Left lung (tissue), 14 donors: ENCODE measurements at places on chromosomes 1 and 21. TPM values are rescaled to one million over a fixed set of nuclear protein-coding genes. Genes with fewer than 3 reads are reported as not detected.

DNA sequence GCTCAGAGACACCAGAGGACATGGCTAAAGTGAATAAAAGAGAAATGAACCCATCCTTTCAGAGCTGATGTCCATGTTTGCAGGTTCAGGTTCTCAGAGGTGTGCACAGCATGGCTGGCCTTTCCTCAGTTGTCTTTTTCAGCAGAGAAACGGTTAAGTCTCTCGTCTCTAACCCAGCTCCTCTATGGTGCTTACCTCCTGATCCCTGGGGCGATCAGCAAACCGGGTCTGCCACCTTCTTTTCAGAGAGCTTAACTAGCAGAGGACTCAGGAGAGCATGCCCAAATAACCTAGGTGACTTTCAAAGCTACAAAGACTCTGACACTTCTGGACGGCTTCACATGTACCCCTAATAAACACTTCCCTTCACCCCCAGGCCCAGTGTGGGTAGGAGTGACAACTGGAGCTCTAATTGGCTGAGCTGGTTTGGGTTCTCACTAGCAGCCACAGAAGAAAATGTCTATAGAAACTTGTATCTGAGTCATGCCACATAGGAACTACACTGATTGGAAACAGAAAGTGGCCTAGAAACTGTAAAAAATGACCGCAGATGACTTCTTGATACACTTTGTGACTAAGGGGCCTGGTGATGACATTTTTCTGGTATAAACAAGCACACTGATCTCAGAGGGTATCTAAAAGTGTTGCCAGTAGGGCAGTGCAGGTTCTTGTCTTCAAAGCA lies at the start of gene AIM2:
Gene AIM2 (minus strand): TSS at position 329 of the 682 bp plus-strand sequence. CDS start 3,267 bp downstream, outside the sequence.
- DNase-seq: no peak

- no peak for DNase-seq
Measured at GRCh38 chr1:39926820-39927219, 25.1 kb upstream of the MYCL start.

- DNase-seq: no peak
Measured at GRCh38 chr21:25243808-25244207, 363.5 kb downstream of the MRPL39 start.

DNA sequence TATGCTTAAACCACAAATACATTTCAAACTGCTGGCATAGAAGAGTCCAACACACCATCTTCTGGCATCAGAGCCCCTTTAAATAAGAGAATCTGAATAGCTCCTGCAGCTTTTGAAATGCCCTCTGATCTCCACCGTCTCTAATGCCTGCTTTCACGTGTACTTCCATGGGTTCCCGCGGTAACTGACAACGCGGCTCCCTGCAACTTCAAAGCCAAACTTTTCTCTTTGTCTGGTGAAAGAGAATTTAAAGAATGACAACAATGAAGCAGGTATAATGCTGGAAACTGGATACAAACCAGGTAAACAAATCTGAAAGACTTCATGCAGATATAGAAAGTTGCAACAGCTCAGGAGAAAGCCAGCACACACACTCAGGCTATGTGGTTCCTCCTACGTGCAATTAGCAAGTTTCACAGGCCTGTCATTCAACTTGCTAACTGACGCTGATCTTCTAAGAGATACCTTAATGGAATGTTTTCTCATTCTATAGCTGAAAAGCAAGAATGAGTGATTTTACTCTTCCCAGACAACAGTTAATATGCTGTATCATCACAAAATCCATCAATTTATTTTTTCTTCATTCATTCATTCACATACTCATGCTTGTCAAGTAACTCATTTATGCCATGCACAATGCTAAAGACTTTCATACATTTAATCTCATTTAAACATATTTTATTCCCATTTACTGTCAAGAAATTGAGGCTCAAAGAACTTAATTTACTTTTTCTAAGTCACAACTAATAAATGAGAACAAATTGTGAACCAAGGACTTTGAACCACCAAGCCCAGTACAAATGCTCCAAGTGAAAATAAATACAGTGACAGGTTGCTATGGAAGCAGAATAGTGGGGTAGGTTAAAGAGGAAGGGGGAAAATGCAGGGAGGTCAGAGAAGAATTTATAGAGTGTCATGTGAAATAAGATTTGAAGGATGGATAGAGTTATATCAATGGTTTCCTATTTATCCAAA lies 202.7 kb upstream of the SNX7 start:
- no peak for DNase-seq

DNA sequence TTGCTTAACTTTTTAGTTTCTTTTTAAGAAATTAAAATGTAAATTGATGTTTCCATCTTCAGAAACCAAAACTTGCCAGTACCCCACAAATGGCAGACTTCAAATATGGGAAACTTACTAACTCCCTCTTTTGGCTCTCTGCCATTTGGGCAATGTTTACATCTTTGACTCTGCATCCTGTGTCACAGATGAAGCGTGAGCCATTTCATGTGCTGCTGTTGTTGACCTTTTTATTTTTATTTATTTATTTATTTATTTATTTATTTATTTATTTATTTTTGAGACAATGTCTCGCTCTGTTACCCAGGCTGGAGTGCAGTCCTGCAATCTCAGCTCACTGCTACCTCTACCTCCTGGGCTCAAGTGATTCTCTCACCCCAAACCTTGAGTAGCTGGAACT lies 16.0 kb upstream of the COG2 start:
- DNase-seq: no peak

GRCh38 chr1:234199476-234200127 lies 173.7 kb upstream of the COA6 start:
- DNase-seq: no peak

- DNase-seq: no peak
Measured at GRCh38 chr1:7912743-7913557, 27.7 kb downstream of the TNFRSF9 start.

DNA sequence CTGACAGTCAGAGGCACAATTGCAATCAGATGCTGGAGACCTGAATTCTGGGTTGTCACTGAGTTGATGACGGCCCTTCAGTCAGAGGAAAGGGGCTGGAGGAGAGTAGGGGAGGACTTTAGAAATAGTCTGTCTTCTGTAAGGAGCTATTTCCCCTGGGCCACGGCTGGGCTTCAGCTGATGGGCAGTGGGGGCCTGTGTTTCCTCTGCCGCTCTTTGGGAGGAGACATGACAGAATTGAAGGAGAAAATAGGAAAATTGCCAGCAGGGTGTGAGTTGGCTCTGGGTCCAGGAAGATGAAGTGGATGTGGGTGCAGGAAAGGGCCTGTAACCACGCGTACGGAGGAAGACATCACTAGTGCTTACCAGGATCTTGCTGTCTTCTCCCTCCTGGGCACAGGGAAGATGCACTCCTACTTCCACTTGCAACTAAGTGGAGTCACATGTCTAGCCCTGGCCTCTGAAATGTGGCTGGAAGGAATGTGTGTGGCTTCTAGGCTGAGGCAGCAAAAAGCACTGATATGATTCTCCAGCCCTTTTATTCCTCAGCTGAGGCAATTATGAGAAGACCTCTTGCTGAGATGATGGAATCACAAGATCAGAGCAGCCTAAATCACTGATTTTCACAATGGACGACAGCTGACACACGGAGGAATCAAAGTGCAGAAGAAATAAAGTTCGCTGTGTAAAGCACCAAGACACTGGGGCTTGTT lies 250.0 kb downstream of the GRIK3 start:
- DNase-seq: no peak

DNA sequence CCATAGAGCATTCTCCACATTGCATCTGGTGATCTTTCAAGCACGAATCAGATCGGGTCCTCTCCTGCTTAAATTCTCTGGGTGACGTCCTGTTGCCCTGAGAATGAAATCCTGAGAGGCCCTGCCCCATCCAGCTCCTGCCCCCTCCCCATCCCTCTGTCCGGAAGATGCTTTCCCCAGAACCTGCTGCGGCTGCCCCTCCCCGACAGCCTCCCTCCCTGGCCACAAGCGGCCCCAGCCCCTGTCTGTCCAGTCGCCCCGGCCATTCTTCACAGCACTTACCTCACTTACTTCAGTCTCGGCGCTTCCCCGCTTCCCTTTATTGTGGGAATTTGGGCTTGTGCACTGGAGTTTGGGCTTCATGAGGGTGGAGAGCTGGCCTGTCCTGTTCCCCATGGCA lies 40.3 kb downstream of the TAS1R2 start:
- no peak for DNase-seq

DNA sequence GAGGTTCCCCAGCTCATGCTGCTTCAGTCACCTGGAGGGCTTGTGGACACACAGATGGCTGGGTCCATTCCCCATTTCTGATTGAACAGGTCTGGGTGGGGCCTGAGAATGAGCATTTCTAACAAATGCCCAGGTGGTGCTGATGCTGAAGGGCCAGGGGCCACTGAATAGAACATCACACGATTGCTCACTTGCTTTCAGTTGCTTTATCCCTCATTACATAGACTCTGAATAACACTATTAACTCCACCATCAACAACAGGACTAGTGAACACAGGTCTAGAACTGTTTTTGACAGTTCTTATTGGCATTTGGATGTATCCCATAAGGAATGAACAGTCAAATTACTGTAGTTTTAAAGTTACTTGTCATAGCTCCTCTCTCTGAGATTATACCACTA lies 12.1 kb downstream of the TRAPPC10 start:
- DNase-seq: no peak

GRCh38 chr1:185917646-185918045 lies 183.5 kb downstream of the HMCN1 start:
- peak; percentile 11 for DNase-seq

DNA sequence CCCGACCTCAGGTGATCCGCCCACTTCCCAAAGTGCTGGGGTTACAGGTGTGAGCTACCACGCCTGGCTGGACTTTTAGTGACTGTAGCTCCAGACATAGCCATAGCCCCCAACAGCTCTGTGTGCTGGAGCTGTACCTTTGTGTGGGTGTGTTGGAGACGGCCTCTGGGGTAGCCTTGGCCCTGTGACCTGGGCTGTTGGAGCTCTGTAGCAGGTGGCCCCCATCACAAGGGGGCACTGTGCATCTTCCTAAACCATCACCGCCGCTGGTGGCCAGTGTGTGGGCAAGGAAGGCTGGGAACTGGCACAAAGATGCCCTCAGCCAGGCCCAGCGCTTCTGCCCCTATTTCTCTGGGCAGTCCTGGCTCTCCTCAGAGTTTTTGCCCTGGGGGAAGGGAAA lies 38.4 kb upstream of the FOXO6 start:
- no peak for DNase-seq

GRCh38 chr1:191498825-191499224 lies 659.4 kb upstream of the RGS18 start:
- no peak for DNase-seq

GRCh38 chr1:229298887-229299503 lies 28.1 kb downstream of the RAB4A start:
- DNase-seq: no peak

GRCh38 chr1:150001415-150001814 lies 9.1 kb downstream of the OTUD7B start:
- DNase-seq: no peak

The CLEC20A gene
- 0.13 TPM for polyA plus RNA-seq

The RASSF5 gene
- polyA plus RNA-seq: 11.7 TPM

The DISP3 gene
- polyA plus RNA-seq: 0.61 TPM

The LCE6A gene
- not detected for polyA plus RNA-seq

The PADI1 gene
- polyA plus RNA-seq: not detected

The TMEM82 gene
- polyA plus RNA-seq: not detected

The TIE1 gene
- 106 TPM for polyA plus RNA-seq
